ENCODE measurements at places on chromosomes 12 and 14.

DNA sequence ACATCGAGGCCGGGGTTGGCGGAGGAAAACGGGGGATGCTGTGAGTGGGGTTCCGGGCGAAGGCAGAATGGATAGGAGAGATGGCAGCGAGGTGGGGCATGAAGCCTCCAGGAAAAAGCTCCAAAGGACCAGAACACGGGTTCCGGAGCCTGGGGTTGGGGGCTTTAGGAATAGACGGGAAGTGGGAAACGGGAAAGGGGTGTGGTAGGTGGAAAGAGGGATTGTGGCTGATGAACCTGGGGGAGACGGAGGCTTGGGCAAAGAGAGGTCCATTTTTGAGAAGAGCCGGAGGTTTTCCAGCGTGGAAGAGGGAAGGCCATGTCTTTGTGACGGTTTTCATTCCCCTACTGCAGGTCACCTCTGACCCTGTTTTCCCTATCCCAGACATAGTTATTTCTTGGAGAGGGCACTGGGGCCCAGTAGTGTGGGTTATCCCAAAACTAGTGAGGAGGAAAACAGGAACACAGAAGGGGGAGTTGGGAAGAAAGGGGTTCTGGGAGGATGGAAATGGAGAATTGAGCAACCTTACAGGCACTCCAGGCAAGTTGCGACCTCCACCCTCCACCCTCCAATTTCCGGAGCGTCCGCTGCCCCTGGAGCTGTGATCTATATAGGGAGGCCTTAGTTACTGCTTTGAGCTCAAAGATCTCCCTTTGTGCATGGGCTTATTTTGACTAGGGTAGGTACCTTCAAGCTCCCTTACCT is 1.1 kb downstream of the ATN1 start:
- no peak for DNase-seq

GRCh38 chr14:99047441-99048031 is 224.5 kb downstream of the BCL11B start:
- no peak for DNase-seq

DNA sequence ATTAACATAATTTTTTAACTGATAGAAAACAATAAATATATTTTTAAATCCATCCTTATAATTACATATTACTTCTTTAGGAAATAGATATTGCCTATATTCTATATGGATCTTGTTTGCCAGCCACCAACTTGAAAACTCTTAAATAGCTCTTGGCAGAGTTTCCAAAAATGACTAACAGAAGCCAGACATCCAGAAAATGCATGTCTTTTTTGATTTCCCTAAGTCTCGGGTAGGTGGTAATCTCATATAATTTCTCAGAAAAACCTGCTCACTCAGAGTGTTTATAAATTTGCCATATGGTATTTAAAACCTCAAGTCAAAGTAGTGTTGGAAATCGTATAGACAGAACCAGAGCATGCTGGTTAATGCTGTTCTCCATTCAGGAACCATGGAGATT is 360.4 kb upstream of the FOXG1 start:
- DNase-seq, result no peak

DNA sequence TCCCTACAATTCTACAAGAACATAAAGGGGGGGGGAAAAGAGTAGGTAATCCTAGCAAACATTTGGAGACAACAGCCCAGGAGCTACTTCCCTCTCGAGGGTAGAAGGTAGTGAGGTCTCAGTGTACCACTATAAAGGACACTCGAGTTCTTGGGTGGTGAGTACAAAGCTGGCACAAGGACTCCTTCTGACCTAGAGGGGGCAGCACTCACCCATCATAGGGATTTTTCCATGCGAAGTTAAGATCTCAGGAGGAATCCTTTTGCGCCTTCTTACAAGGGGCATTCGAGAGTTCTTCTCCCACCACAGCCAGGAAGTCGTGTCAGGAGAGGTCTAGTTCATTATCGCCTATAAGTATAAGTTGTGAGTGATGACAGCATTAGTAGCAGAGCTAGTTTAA is 200.2 kb upstream of the RBM19 start:
- no peak for DNase-seq

- no peak for DNase-seq
These were observed 56.1 kb upstream of the MAP1LC3B2 start for GRCh38 chr12:116502989-116503496.

DNA sequence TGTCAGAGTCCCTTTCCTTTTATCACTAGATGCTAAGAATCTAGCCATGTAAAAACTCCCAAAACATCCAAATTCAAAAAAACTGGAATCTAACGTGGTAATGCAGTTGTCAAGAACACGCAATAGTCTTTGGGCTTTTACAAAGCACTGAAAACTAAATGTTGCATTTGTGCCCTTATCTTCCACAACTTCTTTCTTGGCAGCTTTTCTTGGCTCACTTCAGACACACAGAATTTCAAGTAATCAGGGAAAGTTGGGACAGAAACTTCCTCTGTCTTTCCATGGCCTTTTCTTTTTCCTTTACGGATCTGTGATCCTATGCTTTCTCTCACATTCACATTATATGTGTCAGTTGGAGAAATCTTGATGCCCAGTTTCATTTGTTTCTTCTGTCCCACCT is 136.0 kb downstream of the CRADD start:
- DNase-seq, result no peak

- no peak for DNase-seq
These were observed 84.3 kb upstream of the NCOR2 start for GRCh38 chr12:124651516-124652273.

GRCh38 chr12:107593713-107594381 is 91.8 kb upstream of the PWP1 start:
- no peak for DNase-seq

- DNase-seq, result no peak
These were observed 27.4 kb upstream of the SFSWAP start for GRCh38 chr12:131683266-131684014.

DNA sequence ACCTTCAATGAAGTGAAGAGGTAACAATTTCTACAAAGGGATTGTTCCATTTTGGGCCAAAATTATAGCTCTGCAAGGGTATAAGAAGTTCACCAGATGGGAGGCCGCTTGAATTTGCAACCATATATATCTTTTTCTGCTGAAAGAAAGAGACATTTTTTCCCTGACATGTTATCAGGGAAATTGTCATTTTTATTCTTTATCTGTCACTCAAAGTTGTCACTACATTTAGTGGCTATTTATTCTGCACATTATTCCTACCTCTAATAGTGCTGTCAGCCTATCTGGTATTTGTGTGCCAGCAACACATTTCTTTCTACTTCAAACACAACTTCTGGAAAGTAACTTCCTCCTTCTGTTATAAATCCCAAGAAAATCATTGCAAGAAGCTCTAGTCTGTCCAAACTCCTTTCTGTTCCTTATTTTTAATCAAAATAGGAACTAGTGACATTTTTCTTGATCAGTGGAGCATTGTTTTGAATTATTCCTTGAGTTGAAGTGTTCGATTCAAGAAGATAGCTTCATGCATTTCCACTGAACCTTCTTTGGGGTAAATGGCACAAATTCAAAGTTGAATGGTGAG is 137.9 kb upstream of the ATP2B1 start:
- DNase-seq, result no peak

GRCh38 chr14:104151566-104152245 is 13.3 kb downstream of the KIF26A start:
- no peak for DNase-seq

DNA sequence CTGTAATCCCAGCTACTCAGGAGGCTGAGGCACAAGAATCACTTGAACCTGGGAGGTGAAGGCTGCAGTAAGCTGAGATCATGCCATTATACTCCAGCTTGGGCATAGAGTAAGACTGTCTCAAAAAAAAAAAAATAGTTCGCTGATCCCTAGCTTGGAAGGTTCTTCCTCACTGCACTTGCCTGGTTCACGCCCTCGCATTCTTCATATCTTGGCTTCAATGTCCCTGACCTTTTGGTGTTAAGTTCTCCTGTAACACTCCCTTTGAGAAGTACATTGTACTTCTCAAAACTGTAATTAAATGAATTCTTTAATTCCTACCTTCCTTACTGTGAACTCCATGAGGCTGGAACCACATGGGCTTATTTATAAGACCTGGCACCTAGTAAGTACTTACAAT is 16.5 kb upstream of the TPCN1 start:
- no peak for DNase-seq

DNA sequence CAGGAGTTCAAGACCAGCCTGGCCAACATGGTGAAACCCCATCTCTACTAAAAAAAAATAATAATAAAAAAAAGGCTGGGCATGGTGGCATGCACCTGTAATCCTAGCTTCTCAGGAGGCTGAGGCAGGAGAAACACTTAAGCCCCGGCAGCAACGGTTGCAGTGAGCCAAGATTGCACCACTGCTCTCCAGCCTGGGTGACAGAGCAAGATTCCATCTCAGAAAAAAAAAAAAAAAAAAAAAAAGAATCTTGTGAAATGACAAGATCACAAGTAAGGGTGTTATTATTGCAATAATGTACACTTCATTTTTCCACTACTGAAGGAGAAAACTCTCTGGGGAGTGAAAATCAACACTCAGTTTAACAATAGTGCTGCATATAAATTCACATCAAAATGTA is 8.8 kb upstream of the PTGR2 start:
- no peak for DNase-seq

DNA sequence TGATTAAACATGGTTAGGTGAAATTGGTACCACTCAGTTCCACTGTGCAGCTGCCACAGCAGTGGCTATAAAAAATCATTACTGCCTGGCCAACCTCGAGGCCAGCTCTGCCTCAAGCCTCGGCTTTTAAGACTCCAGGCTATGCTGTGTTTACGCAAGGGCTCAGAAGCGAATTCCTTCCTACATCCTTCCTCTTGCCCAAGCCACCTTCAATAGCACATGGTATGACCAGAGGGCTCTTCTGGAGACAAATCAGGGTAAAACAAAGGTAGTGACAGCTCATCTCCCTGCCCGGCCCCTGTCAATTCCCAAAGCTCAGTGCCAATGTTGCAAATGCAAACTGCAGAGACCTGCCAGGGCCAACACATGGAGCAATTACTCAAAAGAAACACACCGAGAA is 31.9 kb downstream of the NUAK1 start:
- DNase-seq, result peak; percentile 83

Data from epithelial cell of esophagus (primary cell).